ENCODE measurements at places on chromosomes 4 and X.

DNA sequence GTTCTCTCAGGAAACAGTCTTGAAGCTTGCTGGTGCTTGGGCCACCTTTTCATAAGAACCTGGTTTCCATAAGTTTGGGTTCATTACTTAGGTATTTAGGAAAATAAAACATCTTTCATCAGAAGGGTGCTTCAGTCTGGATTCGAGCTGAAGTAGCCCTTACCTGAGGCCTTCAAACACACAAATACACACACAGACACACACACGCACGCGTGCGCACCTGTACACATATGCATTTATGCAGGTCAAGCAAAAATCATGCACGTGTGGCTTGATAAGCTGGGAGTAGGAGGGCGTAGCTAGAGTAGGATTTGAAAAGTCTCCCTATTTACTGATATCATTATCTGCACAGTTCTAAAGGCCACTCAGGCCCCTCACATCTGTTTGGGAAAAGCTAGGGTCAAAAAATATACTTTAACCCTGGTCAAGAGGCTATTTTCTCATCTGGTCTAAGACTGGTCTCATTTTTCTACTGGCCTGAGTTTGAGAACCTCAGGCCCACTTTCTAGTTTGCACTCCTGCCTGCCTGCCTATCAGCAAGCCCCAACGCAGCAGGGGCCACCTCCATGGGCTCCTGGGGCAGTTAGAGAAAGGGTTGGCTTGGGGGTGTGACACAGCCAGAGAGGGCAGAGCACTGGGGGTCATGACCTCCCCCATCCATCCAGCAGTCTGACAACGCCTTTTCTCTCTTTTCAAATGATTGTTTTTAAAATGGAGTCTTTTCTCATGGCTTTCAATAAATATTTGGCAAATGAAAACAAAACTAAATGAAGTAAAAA, 64.3 kb downstream of the RASL11B start:
- no peaks in the 10 kb centered on the region for H3K36me3 ChIP-seq
- peaks cover 2% of the 10 kb centered on the region for H3K4me1 ChIP-seq
- H3K27me3 ChIP-seq = no peaks in the 10 kb centered on the region
- DNase-seq = no peak
- no peak overlapping the region for H3K4me3 ChIP-seq
- no peak overlapping the region for H3K27ac ChIP-seq

- H3K27me3 ChIP-seq = peaks cover 4% of the 10 kb centered on the region
- no peak overlapping the region for H3K4me3 ChIP-seq
- H3K4me1 ChIP-seq = peaks cover 2% of the 10 kb centered on the region
Observed at GRCh38 chr4:15501941-15502340, 32.3 kb downstream of the CC2D2A start.

GRCh38 chrX:70444326-70444945, at the start of gene DLG3:
TSS of gene DLG3 (plus strand) at chrX:70444835. CDS start at chrX:70445202, 367 bp downstream.
- H3K27ac ChIP-seq = no peak within 1 kb of the TSS
- H3K4me3 ChIP-seq = peak within 1 kb of the TSS; percentile 39
- no peaks in the 10 kb centered on the region for H3K36me3 ChIP-seq
- peaks cover 53% of the 10 kb centered on the region for H3K27me3 ChIP-seq
- peaks cover 4% of the 10 kb centered on the region for H3K4me1 ChIP-seq

DNA sequence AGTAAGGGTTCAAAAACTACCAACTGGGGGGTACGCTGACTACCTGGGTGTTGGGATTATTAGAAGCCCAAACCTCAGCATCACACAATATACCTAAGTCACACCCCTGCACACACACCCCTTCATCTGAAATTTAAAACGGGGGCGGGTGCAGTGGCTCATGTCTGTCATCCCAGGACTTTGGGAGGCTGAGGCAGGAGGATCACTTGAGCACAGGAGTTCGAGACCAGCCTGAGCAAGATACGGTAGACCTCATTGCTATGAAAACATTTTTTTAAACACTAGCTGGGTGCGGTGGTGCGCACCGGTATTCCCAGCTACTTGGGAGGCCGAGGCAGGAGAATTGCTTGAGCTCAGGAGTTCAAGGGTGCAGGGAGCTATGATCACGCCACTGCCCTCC, 331.0 kb downstream of the ASMT start:
- H3K27ac ChIP-seq = no peak overlapping the region
- H3K4me1 ChIP-seq = no peaks in the 10 kb centered on the region
- no peak for DNase-seq
- H3K36me3 ChIP-seq = no peaks in the 10 kb centered on the region
- no peaks in the 10 kb centered on the region for H3K27me3 ChIP-seq
- H3K4me3 ChIP-seq = no peak overlapping the region
